ENCODE measurements at places on chromosomes 1 and 21.

- DNase-seq: no peak
Observed at GRCh38 chr1:36471830-36472641, 7.9 kb upstream of the MRPS15 start.

- DNase-seq: peak; percentile 81
Observed at GRCh38 chr1:23423415-23424292, 894 bp downstream of the TCEA3 start.

DNA sequence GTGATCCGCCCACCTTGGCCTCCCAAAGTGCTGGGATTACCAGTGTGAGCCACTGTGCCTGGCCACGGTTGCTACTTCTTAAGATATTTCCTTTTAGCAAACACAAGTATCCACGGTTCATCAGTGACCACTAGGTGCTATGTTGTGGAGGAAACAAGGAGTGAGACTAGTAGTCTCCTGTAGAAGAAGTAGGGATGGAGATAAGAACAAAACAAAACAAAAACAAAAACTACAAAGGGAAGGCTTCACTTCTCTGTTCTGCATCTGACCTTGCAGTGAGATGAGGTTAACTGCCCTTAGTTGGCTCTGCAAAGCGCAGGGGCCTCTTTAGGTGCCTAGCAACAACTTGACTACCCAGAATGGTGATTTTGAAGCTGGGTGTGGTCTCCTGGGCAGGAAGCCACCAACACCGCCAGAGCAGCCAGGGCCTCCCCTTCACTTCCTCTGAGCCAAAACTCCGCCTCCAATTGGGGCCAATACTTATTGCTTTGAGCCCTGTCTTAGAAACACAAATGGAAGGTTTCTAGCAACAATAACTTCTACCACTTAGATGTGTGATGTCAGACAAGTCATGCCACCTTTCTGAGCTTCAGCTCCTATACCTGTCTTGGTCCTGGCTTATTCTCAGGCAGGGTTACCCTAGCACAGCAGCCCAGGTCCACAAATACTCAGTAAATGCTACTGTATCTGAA is 12.8 kb upstream of the CDC42 start:
- DNase-seq: peak; percentile 65

DNA sequence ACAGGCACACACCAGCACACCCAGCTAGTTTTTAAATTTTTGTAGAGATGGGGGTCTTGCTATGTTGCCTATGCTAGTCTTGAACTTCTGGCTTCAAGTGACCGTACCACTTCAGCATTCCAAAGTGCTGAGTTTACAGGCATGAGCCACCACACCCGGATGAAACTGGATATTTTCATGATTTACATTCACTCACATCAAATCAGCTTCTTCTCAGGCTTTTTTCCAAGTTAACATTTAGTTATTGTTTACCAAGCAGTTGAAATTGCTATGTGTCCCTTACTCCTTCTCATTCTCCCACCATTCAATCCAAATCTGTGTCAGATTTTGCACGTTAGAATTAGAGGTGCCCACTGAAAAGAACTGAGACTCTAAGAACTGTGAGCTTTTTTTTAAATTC is 18.4 kb downstream of the RIT1 start:
- DNase-seq: no peak

DNA sequence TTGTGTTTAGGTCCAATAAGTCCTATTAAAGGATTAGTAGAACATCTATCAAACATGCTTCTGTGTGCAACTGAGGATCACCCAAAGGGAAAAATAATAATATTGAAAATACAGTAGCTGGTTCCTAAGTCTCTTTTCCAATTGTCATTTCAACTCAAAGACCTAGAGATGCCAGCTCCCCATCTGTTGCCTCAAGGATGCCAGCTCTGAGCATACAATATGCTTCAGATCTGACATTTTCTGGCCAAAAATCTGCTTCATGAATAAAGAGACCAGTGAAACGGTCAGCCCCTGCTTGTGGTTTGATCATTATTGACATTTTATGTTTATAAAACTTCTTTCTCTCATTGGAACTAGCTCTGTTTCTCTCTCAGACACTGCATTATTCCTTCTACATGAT is 72.9 kb downstream of the CCDC185 start:
- no peak for DNase-seq

- DNase-seq: peak; percentile 61
Observed at GRCh38 chr1:6634371-6635052, 9.8 kb downstream of the THAP3 start.
